Sigmoid colon (tissue), 7 donors: ENCODE measurements at places on chromosomes 12 and 14. TPM values are rescaled to one million over a fixed set of nuclear protein-coding genes. Genes with fewer than 3 reads are reported as not detected.

DNA sequence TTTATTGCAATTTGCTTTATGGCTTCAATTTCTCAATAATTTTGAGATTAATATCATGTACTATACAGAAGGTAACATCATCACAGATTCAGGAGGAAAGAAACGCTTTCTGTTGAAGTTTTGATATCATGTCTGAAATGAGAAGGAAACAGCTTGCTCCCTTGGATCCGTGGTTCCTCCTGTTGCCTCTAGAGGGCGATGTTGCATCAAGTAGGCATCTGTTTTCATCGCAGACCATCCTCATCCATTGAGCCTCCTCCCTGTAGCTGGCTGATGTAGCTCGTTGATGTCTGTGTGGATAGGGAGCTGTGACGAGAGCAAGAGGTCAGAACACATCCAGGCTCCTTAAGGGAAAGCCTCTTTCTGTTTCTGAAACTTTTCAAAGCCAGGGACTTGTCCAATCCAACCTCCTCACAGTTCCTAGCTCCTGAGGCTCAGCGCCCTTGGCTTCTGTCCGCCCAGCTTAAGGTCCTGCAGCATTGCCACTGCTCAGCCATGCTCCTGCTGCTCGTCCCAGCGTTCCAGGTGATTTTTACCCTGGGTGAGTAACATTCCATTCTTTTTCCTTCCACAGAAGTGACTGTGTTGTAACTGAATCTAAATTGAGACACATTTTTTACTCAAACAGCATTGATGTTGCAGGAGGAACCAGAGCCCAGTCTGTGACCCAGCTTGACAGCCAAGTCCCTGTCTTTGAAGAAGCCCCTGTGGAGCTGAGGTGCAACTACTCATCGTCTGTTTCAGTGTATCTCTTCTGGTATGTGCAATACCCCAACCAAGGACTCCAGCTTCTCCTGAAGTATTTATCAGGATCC is 304.8 kb upstream of the OR4E1 start:
- no peaks in the 10 kb centered on the region for H3K27me3 ChIP-seq
- no peak overlapping the region for H3K27ac ChIP-seq
- no peaks in the 10 kb centered on the region for H3K36me3 ChIP-seq

The NOVA1 gene
- total RNA-seq: 31.9 TPM

The OR4K5 gene
- total RNA-seq: not detected

DNA sequence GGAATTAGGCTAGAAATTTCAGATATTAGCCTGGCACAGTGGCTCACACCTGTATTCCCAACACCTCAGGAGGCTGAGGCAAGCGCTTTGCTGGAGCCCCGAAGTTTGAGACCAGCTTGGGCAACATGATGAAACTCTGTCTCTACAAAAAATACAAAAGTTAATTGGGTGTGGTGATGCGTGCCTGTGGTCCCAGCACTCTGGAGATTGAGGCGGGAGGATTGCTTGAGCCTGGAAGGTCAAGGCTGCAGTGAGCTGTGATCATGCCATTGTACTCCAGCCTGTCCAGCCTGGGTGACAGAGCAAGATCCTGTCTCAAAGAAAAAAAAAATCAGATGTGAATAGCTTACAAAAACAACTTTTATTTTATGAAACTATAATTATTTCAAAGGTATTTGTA is 15.1 kb downstream of the FRMD6 start:
- H3K36me3 ChIP-seq: no peaks in the 10 kb centered on the region
- no peak overlapping the region for H3K4me3 ChIP-seq
- H3K4me1 ChIP-seq: no peaks in the 10 kb centered on the region
- H3K27me3 ChIP-seq: no peaks in the 10 kb centered on the region

The NANOG gene
- total RNA-seq: under 0.01 TPM

The TTC6 gene
- total RNA-seq: not detected

GRCh38 chr14:33948145-33948868 is 2.6 kb downstream of the EGLN3 start:
- peak overlapping the region; percentile 85 for H3K27ac ChIP-seq
- H3K27me3 ChIP-seq: no peaks in the 10 kb centered on the region
- peaks cover 60% of the 10 kb centered on the region for H3K4me1 ChIP-seq

The SLCO1C1 gene
- 1.8 TPM for total RNA-seq

GRCh38 chr14:20580242-20580641 is 7.6 kb downstream of the RNASE11 start:
- H3K27ac ChIP-seq: no peak overlapping the region
- H3K4me1 ChIP-seq: no peaks in the 10 kb centered on the region
- no peak overlapping the region for H3K4me3 ChIP-seq
- H3K27me3 ChIP-seq: no peaks in the 10 kb centered on the region

DNA sequence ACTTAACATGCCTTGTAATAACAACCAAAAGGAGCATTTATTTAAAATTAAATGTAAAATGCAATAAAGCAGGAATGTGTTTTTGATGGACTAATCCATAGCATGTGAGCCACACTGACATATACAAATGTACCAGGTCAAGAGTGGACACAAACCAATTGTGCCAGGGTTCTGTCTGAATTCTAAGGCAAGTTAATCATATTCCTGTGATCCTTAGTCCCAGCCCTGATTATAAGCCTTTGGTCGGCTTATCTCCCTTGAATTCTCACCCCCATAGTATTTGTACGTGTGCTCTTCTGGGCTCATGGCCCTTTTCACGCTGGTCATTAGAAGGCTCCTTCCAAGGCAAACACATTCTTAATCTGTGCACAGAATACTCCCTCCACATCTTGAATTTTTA is 10.6 kb upstream of the SRSF5 start:
- H3K27me3 ChIP-seq: no peaks in the 10 kb centered on the region
- no peak for DNase-seq
- no peaks in the 10 kb centered on the region for H3K36me3 ChIP-seq
- no peak overlapping the region for H3K27ac ChIP-seq
- H3K4me3 ChIP-seq: no peak overlapping the region
